LHCN-M2 (cell line): ENCODE measurements at places on chromosomes 7 and 10. TPM values are rescaled to one million over a fixed set of nuclear protein-coding genes. Genes with fewer than 3 reads are reported as not detected.

FAM180A gene
- total RNA-seq: 3.7 and 4.1 TPM in 2 replicates

ACADSB gene
- 8.4 and 9.2 TPM in 2 replicates for total RNA-seq

SH2D4B gene
- total RNA-seq: not detected in 2 replicates

GRIFIN gene
- total RNA-seq: not detected in 2 replicates

CCAR1 gene
- total RNA-seq: 47.3 and 60.3 TPM in 2 replicates

CUZD1 gene
- total RNA-seq: 2.5 and 4.8 TPM in 2 replicates
